ENCODE measurements at places on chromosomes 4 and X.

GRCh38 chr4:183468210-183469095, 24.0 kb downstream of the CDKN2AIP start:
- DNase-seq, result no peak

DNA sequence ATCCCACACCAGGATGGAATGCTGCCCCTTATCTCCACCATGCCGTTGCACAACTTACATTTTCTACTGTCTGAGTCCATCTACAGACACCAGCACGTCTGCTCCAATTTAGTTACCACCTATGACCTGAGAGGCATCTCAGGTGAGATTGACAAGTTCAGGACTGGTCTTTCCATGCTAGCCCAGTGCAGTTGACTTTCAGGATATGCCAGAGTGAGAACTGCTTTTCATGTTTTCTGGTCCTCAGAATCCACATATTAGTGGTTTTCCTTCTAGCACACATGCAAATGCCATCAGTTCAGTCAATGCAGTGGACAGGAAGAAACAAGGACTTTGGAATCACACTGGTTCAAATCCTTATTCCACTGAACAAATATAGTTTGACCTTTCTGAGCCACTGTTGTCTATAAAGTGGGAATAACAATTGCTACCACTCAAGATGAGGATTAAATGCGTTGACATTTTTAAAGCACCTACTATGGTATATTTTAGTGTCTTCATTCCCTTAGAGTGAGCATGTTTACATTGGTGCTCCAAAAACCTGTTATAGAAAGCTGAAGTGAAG, 38.1 kb upstream of the ANXA3 start:
- no peak for DNase-seq

DNA sequence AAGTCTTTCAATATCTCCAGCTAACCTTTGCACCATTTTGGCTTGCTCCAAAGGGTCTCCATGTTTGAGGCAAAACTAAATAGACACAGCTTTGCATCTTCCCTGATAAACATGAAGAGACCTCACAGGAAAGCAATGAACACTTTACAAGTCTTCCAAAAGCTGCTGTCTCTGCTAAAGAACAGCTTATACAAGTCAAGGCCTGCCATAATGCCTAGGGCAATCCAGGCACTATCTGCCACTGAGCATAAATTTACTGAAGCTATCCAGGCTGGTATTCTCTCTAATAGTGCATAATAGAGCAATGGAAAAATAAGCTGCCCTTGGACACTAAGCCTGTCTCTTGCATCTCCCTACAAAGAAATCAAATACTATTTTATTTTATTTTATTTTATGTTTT, 60.1 kb upstream of the S100G start:
- no peak for DNase-seq

DNA sequence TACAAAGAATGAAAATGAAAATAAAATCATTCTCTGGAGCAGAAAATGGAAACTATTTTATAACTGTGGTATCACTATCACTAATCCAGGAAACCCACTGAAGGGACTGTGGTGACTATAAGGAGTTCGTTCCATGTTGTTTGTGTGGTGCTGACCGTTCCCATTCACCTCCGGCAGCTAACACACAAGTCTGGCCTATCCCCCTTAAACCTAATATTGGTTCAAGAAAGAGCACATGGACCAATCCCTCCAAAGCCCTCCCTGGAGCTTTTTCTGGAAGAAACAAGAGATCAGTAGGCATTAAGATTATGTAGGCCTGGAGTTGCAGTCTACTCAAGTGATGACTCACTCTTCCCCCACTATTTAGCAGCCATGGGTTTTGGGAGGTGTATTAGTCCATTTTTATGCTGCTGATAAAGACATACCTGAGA, 25.9 kb upstream of the FAM241A start:
- no peak for DNase-seq

- DNase-seq, result no peak
These were observed 47.0 kb upstream of the NAP1L5 start for GRCh38 chr4:88744609-88745008.

DNA sequence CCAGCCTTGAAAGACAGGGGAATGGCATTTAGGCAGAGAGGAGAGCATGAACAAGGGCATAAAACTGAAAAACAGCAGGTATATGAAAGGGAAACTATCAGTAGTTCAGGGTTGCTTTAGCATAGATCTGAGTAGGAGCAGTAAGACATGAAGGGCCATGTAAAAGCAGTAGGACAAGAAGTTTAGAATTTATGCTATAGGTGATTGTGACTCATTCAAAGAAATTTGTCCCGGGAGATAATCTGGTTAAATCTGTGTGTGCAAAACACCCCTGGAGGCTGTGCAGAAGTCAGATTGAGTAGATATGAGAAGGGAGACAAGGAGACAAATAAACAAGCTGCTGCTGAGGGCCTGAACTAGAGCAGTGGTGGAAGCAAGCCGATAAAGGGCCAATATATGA, 109.1 kb upstream of the BMP3 start:
- DNase-seq, result no peak

- no peak for DNase-seq
These were observed 54.0 kb upstream of the FAM120C start for GRCh38 chrX:54237014-54237413.

DNA sequence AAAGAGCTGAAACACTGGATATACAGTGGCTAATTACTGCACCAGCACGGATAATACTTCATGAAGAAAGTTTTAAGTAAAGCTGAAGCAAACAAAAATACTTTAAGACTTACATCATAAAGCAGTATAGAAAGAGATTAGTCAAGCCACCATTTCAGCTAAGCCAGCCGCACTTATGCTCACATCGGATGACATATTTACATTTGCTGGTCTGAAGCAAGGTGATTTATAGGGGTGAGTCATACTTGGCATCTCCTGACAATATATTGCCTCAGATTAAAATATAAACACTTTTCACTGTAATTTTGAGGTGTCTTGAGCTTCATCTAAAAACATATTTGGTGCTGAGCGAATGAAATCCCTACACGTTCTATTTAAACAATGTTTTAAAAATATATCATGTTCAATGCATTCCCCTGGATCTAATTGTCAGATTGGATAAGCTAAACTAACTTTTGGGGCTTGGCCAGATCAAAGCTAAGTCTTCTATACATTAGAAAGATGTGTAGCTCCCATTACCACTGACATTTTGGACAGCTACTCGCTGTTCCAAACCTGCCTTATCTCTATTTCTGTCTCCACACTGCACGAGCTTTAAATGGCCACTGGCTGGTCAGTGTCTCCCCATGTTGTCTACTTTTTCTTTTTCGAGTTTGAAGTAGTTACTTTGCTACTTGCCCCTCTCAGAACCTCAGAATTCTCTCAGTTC, 103.2 kb downstream of the VCX2 start:
- no peak for DNase-seq

DNA sequence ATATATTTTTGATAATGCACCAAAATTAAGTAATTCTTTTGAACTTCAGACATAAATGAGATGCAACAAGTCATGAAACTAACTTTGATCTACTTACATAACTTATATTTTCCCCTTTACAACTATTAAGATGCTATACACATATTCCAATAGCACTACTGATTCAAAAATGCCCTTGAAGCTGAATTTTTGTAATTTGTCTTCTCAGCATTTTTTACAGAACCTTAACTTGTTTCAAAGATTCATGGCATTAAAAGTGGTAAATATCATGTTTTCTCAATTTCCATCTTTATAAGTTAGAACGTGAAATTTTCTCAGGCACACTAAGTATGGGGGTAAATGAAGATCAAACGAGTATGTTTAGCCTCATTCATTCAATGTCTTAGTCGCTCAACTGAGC, 460.0 kb upstream of the FAM241A start:
- no peak for DNase-seq

GRCh38 chr4:28009541-28009940, 1148.9 kb downstream of the STIM2 start:
- no peak for DNase-seq

DNA sequence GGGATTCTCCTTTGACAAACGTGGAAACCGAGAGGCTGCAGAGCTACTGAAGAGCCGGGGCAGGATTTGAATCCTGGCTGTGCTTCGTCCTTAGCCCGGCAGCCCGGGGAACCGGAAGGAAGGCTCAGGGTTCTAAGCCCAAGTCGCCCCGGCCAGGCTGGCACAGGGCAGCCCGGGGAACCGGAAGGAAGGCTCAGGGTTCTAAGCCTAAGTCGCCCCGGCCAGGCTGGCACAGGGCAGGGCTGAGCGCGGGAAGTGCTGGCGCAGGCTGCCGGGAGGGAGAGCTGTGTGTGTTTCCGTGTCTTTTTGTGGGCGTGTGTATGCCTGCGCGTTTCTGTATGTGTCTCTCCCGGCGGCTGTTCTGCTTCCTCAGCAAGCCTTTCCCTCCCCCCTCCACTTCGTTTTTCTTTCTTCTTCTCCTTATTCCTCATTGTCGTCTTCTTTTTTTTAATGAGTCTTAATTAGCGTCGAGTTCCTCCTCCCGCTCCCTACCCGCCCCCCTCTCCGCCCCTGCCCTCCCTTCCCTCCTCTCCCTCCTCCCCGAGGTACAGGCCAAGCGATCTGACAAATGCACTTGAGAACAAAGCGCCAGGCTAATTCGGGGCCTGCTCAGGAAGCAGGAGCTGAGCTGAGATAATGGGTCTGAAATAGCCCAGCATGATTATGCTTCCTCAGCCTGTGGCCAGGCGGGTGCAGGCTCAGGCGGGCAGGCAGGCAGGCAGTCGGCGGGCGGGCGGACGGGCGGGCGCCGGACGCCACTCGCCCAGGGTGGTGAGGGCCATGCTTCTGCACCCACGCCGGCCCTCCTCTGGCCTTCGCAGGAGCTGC, 65.9 kb downstream of the EFNB1 start:
- peak; percentile 65 for DNase-seq

- DNase-seq, result peak; percentile 8
These were observed 27.8 kb upstream of the SLC25A6 start for GRCh38 chrX:1419545-1420355.

- DNase-seq, result no peak
These were observed 8.8 kb downstream of the JAKMIP1 start for GRCh38 chr4:6191448-6192130.

DNA sequence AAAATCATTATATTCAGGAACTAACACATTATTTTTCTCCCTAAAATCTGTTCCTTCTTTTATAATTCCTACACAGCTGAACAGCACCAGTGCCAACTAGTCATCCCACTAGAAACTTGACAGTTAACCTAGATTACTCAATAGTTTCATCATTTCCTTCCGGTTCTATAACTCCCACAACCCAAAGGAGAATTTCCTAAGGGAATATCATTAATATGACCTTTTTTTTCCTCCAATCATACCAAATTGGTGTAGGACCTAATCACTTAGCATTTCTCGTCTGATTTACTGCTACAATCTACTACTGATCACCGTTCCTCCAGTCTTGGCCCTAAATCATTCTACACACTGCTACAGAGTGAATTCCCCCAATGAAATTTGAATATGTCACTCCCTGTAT, 45.9 kb downstream of the WDFY3 start:
- DNase-seq, result no peak

- DNase-seq, result no peak
These were observed 81.5 kb downstream of the NHS start for GRCh38 chrX:17456526-17456925.

DNA sequence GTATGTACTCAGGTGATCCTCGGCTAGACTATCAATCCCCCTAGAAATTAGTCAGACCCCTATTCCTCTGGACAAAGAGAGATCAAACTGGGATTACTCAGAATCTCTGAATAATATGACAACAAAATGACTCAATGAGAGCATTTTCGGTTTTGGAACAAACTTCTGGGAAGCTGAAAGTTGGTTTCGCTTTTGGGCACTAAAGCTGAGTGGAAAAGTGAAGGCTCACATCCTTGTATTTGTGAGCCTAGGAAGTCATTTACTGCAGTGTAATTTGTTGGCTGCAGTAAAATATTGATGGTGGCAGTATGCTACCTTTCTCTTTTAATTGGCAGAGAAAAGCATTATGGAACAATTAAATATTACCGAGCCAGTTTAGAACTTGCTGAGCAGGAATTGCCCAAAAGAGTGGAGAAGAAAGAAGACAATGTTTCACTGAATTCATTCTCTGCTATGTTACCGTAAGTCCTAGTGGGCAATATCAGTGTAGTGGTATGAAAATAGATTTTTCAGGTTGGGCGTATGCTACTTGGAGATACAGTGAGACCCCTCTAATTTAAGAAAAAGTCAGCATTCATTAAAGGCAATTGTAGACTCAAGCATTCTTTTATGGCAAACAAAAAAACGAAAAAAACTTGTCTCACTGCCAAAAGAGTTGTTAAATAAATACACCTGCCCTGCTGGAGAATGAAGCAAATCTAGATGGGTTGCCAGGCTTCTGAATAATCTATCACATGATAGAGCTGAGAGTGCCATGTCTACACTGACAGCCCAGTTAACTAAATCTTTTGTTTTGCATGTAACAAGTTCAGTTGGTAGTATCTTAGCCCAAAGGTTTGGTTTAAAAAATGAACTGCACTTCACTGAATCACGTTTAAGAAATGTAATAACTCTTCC, 69.6 kb downstream of the AGTR2 start:
- DNase-seq, result no peak

GRCh38 chrX:115892787-115893671, 277.5 kb upstream of the AGTR2 start:
- DNase-seq, result no peak

DNA sequence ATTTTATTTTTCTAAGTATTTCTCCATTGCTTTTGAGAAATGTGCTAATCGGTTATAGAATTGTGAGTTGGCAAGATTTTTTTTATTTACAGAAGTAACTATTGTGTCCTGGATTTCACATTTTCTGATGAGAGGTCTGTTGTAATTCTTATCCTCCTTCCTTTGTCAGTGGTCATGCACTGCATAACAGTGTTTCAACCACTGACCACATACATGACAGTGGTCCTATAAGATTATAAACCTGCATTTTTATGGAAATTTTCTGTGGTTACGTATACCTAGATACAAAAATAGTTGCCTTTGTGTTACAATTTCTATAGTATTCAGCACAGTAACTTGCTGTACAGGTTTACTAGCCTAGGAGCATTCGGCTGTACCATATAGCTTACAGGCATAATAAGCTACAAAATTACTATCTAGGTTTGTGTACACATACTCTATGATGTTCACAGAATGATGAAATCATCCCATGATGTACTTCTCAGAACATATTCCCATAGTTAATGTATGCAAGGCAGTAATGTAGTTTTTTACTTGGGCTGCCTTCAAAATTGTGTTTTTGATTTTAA, 47.8 kb downstream of the APELA start:
- DNase-seq, result no peak

DNA sequence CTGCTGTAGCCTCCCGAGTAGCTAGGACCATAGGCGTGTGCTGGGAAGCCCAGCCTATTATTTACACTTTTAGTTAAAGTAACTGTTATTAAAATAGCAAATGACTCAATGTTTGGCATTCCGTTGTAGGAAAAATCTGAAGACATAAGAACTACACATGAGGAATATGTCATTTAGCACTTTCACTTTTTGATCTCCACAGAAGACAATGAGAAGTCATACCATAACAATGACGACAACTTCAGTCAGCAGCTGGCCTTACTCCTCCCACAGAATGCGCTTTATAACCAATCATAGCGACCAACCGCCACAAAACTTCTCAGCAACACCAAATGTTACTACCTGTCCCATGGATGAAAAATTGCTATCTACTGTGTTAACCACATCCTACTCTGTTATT, 6.7 kb downstream of the GPR34 start:
- no peak for DNase-seq

DNA sequence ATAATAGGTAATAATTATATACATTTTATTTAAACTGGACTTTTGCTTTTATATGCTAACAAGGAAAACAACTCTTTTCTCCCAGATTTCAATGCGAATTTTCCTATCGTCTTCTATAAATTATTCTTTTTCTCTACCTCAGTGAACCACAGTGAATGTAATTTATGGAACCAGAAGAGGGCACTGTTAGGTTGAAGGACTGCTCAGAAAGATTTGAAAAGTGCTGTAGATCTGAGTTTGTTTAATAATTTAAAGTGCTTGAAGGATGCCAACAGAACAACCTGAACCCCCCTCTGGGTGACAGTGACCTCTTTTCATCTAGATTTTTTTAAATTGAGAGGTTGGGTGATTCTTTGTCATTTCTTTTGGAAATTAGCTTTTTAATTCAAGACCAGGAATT, 54.9 kb downstream of the PHOX2B start:
- no peak for DNase-seq
